ENCODE measurements at places on chromosomes 7 and 10.

DNA sequence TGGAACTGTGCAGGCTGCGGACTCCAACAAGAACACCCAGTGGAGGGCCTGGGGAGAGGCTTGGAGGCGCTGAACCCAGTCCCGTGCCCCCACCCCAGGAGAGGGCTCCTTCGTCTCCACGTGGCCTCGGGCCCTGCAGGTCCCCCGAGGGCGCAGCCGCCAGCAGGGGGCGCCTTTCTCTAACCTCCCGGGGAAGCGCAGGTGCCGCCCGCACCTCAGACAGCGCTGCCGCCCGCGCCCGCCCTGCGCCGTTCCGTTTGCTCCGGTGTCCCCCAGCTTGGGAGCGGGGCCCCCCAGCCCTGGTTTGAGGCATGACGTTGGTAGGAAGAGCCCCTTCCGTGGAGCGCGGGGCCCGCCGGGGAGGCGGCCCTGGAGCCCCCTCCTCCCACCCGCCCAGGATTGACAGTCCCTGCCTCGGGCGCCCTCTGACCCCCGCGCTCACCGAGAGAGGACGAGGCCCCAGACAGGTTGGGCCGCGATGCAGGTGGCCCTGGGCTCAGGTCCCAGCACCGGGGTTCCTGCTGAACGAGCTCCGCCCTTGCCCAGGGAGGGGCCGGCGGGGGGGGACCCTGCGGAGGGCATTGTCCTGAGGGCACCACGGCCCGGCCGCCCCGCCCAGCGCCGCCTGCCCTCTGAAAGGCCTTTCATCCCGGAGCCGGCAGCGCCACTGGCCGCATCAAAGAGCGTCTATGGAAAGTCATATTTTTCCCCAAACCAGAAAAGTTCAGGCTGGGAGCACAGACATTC lies 42.8 kb downstream of the FOXL3 start:
- peak; percentile 96 for DNase-seq

- DNase-seq, result no peak
Measured at GRCh38 chr10:15381420-15381819, 10.3 kb upstream of the FAM171A1 start.

GRCh38 chr7:145582742-145583303 lies 533.8 kb upstream of the CNTNAP2 start:
- DNase-seq, result no peak

DNA sequence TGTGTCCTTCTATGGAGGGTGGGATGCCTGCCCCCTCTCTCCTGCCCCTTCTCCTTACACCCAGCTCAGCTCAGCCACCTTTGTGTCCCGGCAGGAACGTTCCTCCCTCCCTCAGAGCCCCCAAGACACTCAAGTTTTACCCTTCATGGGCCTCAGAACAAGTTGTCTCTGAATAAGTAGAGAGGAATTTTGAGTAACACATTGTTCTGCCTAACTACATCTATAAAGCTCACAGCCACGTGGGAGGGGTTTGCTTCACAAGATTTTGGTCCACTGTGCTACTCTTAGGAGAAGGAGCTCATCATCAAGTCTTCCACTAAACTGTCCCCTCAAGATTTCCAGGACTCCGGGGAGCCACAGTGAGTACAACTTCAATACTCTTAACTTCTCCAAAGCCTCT lies 51.6 kb upstream of the ZNF32 start:
- DNase-seq, result no peak

- no peak for DNase-seq
Measured at GRCh38 chr10:12873172-12873571, 128.3 kb downstream of the CCDC3 start.

DNA sequence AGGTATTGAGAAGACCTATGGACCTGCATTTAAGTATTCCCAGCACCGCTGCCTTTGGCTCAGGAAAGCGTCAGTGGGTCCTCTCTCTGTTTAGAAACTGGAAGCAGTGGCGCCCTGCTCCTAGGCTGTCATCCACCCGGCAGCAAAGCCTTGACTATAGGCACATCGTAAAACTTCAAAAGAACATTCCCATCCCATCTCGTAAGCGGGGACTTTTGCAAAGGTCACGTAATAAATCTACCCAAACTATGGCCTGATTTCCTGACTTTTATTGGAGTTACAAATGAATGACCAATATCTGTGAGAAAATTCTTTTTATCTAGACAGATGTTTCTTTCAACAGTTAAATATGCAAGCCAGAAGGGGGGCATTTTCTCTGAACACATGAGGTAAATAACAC lies 115.8 kb upstream of the TCERG1L start:
- no peak for DNase-seq
